Stimulated activated CD8-positive, alpha-beta memory T cell treated with anti-CD3 and anti-CD28 coated beads, Interleukin-7, amount 100 ng/mL, for 1 hour (primary cell): ENCODE measurements at places on chromosomes 4 and X.

GRCh38 chr4:92714640-92715039 is 410.9 kb downstream of the GRID2 start:
- DNase-seq = no peak

GRCh38 chrX:1852082-1852481 is 237.2 kb downstream of the ASMT start:
- no peak for DNase-seq

DNA sequence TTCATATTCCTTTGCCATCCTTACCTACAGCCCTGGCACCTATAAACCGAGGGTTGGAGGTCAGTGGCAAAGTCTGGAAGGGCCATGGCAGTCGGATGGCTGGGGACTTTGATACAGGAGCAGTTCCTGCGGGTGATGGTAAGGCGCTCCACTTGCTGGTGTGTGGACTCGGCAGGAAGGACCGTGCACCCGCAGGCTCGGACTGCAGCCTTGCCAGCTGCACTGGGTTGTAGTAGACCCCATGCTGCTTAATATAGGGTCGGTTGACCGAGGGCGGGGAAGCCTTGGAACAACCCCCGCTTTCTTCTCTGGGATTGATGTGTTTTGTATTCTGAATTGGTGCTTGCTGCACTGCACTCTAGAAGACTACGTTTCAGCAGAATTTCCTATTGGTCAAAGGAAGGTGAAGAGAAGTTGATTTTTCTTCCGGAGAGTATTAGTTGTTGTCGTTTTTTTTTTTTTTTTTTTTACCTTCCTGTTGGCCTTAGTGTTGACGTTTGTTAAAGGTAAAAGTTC is 638 bp downstream of the BLTP1 start:
- peak; percentile 7 for DNase-seq

- DNase-seq = no peak
These were observed 31.5 kb upstream of the PTTG2 start for GRCh38 chr4:37928426-37929416.

DNA sequence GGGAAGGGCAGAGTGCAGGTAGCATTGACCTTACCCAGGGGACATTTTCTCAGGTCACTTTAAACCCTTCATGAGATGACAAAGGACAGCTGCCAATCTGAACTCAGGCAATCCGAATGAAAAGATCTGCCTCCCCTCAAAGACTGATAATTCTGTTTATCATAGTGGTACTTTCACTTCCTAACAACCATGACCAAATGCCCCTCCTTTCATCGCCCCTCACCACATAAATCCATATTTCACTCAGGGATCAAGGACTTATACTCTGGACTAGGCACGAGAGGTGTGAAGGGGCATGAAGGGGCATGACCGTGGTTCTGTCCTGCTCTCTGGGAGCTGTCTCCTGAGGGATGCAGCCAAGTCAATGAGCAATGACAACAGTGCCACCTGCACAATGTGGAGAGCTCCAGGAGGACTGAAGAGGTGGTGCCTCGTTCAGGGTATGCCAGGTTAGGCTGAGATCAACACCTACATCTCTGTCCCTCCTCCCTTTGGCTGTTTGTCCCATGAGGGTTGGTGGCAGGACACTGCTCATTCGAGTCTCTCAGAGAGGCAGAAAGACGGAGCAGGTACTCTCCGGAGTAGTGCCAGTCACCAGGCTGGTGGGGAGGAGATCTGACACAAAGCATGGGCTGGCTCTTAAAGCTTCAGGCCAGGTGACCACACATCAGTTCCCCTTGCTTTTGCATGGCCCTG is 12.5 kb downstream of the HS3ST1 start:
- DNase-seq = no peak

DNA sequence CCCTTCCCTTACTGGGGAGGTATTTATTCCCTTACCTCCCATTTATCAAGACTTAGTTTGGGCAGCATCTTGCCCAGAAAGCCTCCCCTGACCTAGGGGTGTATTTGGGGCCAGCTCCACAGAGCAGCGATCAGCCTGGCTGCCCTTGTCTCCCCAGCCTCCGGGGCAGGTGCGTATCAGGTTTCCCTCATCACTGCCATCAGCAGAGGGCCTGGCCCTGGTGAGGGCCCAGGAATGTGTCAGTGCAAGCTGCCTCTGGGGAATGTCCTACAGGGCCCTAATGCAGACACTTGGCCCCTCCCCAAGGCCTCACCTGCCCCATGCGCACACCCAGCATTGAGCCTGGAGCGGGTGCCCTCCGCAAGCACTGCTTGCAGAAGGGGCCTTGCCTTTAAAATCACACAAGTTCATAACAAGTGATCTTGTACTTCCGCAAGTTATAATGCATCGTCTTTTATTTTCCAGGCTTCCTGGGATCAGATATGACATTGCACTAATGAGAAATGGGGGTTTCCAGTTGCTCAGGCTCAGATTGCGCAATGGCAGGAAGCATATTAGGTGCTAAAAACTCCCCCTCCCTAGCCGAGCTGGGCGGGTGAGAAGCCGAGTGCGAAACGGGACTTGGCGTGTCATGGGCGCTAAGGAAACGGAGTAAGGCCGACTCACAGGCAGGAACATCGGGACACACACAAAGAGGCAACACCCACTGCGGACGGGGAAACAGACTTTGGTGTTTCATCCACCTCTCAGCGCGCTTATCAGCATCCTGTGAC is 25.4 kb upstream of the AFAP1 start:
- DNase-seq = no peak

DNA sequence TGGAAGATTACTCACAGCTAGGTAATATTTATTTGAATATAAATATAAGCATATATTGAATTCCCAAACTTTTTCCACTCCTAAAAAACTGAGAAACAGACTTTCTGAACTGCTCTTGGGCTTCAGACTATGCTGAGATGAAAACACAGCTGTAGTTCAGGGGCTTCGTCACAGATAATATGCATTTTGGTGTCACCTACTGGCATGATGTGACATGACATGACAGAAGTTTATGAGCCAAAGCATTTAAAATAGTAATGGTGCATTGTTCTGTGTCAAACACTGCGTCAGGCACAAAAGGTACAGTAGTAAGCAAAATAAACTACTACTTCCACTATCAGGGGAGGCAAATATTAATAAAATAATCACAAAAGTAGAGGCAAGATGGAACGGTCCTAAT is 171.3 kb downstream of the BTC start:
- no peak for DNase-seq

- no peak for DNase-seq
These were observed 670 bp downstream of the PAPSS1 start for GRCh38 chr4:107719207-107719921.

GRCh38 chr4:186643501-186644310 is 80.0 kb downstream of the FAT1 start:
- no peak for DNase-seq

DNA sequence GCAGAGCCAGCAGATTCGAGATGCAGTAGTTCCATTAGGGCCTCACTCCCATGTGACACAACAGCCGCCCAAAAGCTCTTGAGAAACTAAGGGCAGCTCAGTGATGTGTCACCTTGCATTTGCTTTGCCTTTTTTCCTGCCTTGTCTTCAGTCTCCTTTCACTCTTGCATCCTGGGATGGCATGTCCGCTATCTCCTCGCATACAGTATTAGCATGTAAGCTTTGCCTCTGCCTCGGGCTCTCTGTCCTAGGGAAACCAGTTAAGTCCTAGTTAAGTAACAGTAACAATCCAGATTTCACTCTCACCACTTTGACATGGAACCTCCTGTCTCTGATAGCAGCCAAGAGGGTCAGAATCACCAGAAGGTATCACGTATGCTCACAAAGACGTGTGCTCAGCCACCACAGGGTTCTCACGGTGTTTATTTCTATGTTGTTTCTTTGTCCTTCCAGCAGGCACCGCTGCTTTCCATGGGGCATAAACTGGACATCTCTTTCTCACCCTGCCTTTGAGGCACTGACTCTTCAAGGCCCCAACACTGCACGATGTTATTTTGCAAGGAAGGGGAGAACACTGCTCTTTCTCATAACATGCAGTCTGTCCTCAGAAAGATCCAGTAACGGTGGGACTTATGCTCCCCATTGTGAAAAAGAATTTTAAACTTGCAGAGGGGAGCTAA is 26.7 kb upstream of the SORBS2 start:
- no peak for DNase-seq

- no peak for DNase-seq
These were observed 57.3 kb downstream of the GSTCD start for GRCh38 chr4:105765690-105766407.

GRCh38 chrX:30570505-30570904 is 7.1 kb downstream of the TASL start:
- DNase-seq = no peak

DNA sequence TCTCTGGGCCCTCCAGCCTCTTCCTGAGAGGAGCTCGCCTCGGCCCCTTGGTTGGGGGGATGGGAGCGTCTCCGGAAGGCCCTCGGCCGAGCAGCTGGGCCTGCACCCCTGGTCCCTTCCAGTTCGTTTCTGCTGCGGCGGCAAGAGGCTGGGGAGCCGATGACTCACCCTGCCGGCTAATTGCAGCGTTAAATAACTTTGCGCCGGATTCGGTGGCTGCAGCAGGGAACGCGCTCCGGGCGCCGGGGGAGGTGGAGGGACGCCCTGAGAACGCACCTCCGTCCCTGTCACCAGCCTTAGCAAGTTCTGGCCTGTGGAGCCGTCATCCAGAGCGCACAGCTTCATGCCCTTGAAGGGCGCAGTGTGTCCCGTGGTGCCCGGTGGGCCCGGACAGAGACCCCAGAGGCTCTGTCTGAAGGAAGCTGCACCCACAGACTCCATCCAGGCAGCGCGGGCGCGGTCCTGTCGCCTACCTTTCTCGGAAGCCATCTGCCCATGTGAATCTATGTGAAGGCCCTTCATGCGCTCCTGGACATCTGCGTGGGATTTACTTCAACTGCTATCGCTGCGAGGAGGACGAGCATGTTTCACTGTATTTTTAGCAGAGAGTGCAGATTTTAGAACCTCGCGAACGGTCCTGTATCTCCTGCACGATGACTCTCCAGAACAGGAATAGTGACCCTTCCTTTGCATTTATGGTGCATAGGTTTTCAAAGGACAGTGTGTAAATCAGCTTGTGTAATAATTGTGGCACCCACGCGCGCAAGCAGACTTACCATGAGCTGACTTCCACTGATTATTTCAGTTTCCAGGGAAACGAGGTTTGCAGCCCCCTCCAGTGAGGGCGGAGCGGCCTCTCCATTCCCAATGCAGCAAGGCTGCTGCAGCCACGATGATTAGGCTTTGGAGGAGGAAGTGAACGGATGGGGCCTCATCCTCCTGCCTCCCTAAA is 1.7 kb upstream of the TMEM271 start:
- no peak for DNase-seq

DNA sequence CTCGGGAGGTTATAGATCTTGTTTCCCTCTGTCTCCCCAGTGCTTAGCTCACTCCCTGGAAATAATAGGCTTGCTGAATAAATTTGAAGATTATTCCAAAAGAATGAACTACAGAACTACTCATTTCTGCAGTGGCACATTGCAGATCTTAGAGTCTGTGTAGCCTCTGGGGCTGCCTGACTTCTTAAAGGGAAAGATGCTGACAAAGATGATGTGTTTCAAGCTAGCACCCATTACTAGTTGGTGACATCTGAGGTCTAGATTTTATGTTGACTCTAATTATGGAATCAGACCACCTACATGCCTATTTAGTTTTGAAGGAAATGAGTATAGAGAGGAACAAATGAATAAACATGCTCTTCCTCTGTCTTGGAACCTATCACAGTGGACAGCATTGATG is 123.7 kb upstream of the KCNIP4 start:
- DNase-seq = no peak

DNA sequence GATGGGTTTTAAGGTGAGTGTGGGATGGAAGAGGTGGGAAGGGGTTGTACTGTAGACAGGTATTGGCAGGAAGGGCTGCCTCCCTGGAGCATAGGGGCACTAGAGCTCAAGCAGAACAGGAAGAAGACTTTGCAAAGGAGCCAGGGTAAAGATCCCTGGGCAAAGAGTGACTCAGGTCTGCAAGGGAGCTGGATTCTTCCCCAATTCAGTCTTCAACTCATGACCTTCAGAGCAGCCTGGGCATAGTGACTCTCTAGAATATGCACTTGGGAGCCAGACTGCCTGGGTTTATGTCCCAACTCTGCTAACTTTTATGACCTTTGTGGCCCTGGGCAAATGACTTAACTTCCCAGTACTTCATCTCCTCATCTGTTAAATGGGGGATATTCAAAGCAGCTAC is 4.0 kb downstream of the LONRF3 start:
- DNase-seq = no peak

- no peak for DNase-seq
These were observed 67.1 kb downstream of the GPR143 start for GRCh38 chrX:9698576-9698975.

GRCh38 chr4:142231787-142232186 is 595.4 kb downstream of the IL15 start:
- DNase-seq = no peak

DNA sequence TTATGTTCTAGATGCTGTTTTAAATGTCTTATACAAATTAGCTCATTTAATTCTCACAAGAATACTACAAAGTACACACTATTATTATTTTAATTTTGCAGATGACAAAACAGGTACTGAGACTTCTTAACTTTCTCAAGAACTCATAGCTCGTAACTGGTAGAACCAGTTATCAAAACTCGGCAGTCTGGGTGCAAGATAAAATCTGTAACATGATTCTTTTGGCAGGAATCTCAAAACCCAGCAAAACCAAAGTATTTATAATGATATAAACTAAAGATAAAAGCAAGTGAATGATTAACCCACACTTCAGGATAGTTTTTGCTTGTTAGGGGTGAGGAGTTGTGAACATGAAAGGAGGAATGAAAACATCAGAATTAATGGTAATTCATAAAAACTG is 27.6 kb downstream of the CLNK start:
- no peak for DNase-seq

DNA sequence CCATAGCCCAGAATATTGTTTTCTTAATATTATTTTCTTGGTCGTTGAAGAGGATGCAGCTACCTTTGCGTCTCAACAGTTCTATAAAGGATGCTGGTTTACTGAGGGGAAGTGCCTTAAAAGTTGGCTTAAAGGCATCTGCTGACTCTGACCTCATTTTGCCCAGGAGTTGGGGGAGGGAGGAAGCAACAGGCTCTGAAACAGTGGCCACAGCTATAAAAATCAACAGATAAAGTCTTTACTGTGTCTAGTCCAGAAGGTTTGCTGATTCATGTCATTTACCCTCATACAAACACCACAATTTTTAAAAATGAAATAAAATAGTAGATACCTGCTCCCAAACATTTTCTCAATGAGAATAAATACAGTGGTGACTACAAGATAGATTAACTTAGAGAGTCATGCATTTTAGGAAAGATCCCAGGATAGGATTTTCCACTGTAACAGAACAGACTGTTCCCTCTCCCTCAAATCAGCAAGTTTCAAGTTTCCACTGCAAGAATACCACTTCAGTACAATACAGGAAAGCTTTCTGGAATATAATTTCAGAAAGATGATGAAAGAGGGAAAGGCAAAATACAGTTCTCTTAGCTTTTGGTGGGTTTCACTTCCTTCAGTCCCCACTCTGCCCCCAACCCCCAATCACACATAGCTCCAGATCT is 1.9 kb downstream of the PHKA1 start:
- no peak for DNase-seq

GRCh38 chrX:136767104-136767941 is 13.4 kb downstream of the ARHGEF6 start:
- no peak for DNase-seq

DNA sequence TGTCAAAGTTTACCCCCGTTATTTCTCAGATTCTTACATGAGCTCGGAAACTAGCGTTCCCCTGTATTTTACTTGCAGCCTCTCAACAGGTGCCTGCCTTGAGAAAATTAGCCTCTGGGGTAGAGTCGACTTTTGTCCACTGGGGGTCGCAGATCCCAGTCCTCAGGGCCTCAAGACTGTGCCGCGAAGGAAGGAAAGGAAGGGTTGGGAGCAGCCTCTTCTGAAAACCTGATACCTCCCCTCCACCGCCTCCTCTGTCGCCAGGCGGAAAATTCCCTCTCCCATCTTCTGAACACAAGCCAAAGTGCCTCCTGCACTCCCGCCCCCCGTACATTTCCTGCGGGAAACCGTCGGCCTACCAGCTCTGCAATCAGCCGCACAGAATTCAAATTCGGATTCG is 44.4 kb upstream of the TMSB15B start:
- DNase-seq = peak; percentile 8
